ENCODE measurements at places on chromosomes 2 and 18.

- DNase-seq = no peak
Measured at GRCh38 chr2:150889141-150889540, 372.5 kb downstream of the RBM43 start.

DNA sequence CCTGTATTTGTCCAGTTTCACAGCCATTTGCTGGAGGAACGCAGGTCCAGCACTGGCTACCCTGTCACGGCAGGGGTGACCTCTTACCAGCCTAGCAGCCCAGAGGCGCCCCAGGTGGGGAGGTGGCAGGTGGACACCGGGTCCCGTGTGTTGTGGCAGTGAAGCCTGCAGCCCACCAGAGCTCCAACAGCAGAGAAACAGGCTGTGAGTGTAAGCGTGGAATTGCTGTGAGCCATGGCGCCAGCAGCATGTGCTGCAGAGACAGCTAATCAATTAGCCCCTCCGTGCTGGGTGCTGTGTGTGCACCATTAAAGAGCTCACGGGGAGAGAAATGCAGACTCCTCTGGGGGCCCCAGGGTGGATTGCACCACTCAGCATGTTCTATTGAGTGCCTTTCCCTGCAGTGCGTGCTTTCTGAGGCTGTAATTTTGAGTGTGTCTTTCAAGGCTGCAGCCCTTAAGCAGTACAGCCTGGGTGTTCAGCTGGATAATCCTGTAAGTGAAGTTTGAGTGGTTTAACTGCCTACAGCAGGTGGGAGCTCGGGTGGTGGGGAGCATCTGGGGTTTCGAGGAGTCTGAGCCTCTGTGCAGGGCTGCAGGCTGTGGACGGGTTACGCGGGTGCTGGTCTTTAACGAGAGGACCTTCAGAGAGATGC, 15.9 kb downstream of the RTP5 start:
- no peak for DNase-seq

- DNase-seq = no peak
Measured at GRCh38 chr18:63254716-63255399, 64.7 kb downstream of the BCL2 start.

DNA sequence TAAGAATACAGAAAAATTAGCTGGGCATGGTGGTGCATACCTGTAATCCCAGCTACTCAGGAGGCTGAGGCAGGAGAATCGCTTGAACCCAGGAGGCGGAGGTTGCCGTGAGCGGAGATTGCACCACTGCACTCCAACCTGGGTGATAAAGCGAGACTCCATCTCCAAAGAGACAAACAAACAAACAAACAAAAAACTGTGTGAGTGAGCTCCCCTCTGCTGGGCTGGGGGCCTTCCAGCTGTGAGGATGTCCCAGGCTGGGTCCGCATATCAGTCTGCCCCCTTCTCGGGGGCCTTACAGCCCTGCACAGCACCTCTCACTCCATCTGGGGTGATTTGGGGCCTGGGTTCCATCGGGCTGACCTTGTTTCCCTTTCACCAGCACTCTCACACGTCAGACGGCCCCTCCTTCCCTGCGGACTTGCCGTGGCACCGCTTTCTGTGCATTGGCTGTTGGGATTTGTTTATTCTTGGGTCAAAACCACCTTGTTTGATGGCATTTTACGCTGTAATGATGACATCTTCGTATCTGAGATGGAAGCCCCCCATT, 2.8 kb upstream of the KLHL30 start:
- no peak for DNase-seq

DNA sequence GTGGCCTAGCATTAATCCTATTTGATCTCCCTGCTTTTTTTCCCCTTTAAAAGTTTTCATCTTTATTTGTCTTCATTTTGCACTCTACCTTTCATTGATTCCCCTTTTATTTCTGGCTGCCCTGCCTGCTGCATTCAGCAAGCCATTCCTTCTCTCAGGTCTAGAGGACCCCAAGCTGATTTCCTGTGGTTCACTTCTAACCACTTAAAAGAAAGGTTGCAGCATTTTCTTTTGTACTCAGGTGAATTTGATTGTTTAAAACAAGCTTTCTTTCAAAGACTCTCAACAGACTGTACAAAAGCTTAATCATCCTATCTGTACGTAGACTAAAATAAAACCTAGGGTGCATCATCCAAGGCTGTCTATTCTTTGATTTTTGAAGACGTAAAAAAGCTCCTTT, 160.3 kb downstream of the CSRNP3 start:
- no peak for DNase-seq

DNA sequence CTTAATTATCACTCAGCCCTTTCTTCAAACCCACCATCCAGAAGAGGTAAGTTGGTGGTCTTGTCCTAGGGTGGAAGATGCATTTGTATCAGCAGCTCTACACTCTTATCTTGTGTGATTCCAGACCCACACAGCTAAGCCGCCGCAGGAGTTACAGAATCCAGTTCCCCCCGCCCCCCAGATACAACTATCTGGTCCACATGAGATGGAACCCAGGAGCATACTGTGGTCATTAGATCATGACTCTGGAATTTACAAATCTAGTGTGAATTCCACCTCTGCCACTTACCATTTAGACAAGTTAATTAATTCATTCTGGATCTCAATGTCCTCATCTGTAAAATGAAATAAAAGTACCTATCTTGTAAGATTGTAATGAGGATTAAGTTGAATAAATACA, 486.4 kb downstream of the BCL11A start:
- no peak for DNase-seq

- DNase-seq = no peak
Measured at GRCh38 chr2:229539628-229540027, 174.7 kb downstream of the DNER start.

GRCh38 chr2:68721482-68722101, 13.0 kb upstream of the ARHGAP25 start:
- no peak for DNase-seq

Data from stimulated activated CD4-positive, alpha-beta T cell treated with anti-CD3 and anti-CD28 coated beads, Interleukin-12 subunit alpha, Interleukin-12 subunit beta, amount 100 ng/mL, for 4 hours (primary cell).